Hematopoietic multipotent progenitor cell treated with erythropoietin and hydrocortisone succinate and interleukin-3 and kit ligand, for 17 days (in vitro differentiated cells): ENCODE measurements at places on chromosomes 2 and 18.
A peak's percentile ranks its signal among the peaks of the same experiment; 100 is the strongest.

- no peak for DNase-seq
Observed at GRCh38 chr18:2312440-2312839, 258.9 kb downstream of the METTL4 start.

DNA sequence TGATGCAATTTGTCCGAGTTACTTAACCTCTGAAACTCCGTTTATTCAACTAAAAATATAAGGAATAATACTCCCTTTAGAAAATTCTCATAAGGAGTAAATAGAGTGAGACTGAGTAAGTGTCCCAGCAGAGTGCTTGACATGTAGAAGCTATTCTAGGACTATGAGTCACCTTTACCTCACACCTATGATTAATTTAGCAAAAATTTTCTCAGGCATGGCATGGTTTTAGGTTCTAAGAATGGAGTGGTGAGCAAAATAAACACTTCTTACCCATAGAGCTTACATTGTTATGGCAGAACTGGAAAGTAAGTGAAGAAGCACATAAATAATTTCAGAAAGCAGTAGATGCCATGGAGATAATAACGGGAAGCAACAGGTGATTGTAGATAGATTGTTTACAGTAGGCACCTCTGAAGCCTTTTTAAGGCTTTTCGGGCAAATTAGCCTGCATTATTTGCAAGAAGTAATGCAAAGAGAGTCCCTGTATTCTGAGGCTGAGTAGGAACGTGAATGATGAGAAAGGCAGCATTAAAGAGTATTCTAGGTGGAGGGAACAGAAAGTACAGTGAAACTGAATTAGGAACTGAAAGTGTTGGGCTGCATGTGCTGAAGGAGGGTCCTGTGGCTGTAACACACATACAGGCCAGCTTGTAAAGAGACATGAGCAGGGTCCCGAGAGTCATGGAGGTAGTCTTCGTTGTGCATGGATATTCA lies 209.2 kb downstream of the ZNF407 start:
- DNase-seq, result no peak

- DNase-seq, result no peak
Observed at GRCh38 chr2:48531141-48531648, 1.2 kb downstream of the STON1 start.

DNA sequence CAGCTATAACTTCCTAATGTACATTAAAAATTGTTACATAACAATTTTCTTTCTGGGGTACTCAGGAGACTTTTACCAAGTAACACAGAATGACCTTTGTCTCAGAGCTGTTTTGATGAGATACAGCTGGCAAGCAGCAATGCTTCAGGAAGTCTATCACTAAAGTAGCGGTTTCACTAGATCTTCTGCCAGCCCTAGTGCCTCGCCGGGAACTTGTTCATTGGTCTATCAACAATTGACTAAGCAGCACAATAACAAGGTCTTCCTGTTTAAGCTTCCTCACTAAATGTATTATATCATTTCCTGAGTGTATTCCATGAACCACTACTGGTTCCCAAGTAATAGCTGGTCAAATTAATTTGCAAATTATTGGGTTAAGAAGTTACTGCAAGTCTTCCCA lies 69.2 kb downstream of the TRIP12 start:
- DNase-seq, result peak; percentile 31

GRCh38 chr2:58466804-58467203 lies 225.7 kb upstream of the FANCL start:
- DNase-seq, result no peak

DNA sequence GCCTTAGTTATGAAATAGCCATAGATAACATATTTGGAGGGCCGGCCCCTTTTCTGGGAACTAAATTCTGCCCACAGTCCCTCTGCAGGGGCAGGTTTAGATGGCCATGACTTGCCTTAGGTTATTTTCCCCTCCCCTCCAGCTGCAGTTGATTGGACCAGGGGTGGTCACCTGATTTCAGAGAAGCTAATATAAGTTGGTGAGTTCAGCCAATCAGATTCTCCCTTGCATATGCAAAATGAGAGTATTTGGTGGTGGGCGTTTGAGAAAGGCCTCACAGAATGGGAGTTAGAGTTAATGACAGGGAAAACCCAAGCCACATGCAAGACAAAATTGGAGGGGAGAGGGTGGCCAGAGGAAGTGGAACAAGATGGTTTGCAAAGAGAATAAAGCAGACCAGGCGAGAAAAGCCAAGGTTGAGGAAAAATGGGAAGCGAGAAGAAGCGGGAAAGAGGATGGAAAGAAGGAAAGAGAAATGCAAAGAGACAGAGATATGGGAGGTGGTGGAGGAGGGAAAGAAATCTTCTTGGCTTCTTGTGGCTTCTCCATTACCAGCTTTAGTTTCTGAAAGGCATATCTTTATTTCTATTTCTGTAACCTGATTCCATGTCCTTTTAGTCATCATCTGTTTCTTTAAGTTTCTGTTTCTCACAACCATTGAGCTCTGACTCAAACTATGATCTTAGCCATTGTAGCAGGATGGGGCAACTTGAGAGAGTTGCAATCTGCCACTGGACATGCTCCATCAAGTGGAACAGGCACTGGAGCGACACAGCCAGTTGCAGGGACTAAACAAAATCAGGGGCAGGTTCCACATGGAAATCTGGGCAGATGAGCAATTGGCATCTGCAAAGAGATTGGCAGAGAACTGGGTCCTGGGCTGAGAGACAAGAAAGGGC lies 108.1 kb upstream of the SIX3 start:
- no peak for DNase-seq

DNA sequence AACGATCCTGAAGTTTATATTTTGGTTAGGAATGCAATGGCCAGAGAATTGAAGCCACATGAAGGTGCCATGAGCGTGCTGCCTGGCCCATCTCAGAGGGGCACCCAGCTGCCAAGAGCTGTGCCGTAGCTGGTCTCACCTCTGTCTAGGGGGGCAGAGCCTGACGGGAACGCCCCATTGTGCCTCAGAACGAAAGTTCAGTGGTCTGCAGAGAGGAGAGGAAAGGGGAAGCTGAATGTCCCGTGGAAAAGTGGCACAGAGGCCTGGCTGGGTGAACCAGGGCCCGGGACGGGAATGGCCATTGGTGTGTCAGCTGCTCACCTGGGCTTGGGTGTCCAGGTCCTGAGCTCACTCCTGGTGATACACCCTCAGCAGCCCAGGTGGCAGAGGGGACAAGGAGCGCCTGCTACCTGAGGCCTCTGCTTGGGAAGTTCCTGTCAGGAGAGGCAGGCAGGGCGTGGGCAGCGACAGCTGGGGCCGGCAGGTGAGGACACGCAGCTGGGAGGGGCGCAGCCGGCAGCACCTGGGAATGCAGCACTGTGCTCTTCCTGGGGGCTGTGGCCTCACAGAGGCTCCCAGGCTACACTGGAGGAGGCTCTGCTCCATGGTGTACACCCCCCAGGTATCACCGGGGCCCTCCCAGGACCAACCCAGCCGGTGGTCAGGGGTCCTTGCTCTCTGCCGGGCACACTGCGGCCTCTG lies 67.3 kb downstream of the PARD6G start:
- no peak for DNase-seq

DNA sequence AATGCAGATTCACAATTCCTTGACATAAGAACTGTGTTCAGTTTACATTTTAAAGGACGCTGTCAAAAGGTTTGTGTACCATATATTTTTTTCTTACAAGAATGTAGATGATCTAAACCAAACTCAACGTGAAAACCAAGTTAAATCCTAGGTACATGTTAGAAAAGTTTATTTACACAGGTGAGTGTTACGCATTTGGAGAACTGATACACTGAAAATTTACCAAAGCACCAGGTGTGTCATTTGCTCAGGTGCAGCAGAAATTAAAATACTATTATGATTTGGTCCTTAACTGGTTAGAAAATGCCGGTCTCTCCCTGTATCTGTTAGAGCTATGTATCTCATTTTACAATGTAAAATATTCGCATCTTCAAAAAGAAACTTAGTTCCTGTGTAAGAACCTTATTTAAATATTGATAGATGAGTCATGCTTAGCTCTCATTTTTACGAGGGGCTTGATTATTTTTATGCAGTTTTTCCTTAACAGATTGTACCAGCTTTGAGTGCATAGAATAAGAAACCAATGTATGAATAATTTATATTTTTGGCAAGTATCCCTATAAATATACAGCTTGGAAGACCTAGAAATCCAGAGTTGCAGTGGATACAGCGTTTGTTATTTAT lies 25.1 kb downstream of the MFF start:
- DNase-seq, result no peak

DNA sequence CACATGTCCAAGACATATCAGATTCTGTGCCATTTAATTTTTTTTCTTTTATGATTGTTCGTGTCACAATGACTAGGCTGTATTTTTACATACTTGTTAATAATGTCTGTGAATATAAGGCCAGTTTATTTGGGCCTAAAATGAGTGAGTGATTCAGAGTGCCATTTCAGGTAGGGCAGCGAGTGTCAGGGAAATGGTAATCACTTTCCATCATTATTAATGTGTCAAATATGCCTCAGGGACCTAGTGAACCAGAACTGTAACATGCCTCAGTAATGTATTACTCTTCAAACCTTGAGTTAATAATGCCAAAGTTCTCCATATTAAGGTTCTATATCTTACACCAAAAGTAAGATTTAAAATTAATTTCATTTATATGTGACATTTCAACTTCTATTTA lies 8.6 kb downstream of the FAM171B start:
- no peak for DNase-seq

GRCh38 chr18:38619129-38619528 lies 1053.5 kb upstream of the CELF4 start:
- no peak for DNase-seq

- no peak for DNase-seq
Observed at GRCh38 chr2:127076924-127077323, 30.0 kb downstream of the BIN1 start.

DNA sequence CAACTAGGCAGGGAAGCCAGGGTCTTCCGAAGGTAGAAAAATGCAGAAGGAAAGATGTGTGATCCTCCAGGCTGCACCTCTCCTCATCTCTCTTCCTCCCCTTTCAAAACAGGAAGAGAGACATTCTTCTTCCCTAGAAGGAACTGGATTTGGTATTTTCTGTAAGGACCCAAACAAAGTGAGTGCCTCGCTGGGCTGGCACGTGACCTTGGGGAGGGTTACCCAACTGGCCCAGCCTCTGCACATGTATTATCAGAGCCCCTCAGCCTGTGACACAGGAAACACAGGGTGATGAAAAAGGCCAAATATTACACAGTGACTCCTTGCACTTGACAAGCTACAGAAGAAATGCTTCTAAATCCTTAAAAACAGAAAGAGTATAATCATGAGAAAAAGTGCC lies 2.3 kb downstream of the HJURP start:
- DNase-seq, result peak; percentile 51

GRCh38 chr2:55051026-55051866 lies 995 bp upstream of the RTN4 start:
- peak; percentile 75 for DNase-seq

DNA sequence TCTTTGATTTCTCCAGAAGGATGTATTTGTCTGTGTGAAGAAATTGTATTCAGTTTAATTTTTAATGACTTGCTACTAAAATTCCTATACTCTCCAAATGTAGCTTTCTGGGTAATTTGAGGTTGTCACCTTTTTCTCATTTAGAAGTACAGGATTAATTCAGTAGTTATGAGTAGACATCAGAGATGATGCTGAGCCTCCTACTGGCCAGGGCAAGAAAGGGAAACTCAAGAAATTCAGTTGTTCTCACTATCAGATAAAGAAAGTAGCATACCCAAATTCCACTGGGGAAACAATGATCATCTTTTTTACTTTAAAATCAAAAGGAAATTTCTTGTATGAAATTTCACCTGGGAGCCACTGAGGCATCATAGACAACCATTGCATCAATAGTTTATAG lies 199.4 kb downstream of the SATB2 start:
- no peak for DNase-seq

DNA sequence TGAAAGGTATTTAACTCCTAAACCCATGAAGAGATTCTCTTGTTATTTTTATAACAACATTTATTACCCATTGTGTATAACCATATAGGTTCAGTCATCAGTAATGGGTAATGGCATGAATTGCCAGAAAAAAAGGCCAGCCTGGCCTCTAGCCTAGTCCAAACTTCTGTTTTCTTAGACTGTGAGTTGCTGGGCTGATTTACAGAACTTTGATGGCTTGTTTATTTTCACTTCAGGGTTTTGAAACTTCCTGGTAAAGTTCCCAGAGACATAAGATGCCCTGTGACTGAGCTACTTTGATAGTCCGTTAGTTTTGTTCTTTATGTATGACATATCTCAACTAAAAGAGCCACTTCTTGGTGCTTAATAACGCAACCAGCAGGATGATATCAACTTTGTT lies 164.8 kb downstream of the METTL4 start:
- DNase-seq, result no peak

DNA sequence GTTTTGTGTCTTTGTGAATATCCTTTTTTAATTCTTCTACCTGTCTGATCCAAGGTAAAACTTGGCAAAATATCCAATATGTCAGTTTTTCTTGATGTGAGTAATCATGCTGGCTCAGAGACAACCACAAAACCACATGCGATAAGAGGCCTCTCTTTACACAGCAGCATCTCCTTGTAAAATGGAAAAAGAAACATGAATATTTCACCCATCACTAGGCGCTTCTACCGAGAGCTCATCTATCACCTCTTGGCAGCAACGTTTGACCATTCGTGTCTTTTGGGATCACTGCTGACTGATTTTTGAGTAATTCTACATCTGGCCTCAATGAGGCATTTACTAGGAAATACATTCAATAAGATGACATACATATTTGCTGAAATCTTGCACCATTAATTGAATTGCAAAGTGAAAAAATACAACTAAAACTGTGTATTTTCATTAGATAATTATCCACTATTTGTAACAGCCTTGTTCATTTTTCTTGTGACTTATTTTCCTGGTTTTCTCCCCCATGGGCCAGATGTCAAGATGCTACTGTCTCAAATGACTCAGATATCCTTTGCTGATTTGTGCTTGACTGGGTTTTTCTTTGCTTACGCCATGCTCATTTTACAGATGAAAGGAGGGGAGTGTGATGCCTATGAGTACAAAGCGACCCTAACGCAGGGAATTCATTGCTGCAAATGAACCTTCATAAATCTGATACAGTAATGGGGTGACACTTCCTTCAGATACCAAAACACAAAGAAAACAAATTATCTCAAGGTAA lies 467.5 kb downstream of the FBXO15 start:
- no peak for DNase-seq
